ENCODE measurements at places on chromosomes 7 and 10. TPM values are rescaled to one million over a fixed set of nuclear protein-coding genes. Genes with fewer than 3 reads are reported as not detected.

The SLC26A3 gene
- total RNA-seq, result not detected

The STMP1 gene
- 6.1 TPM for total RNA-seq

The AKR1B15 gene
- not detected for total RNA-seq

The TMEM213 gene
- total RNA-seq, result not detected

The ZMYND11 gene
- total RNA-seq, result 72.2 TPM

The CPN1 gene
- total RNA-seq, result not detected

The CALML5 gene
- total RNA-seq, result not detected

The STOX1 gene
- total RNA-seq, result 0.18 TPM

The LRRC61 gene
- not detected for total RNA-seq

The EPC1 gene
- total RNA-seq, result 21.9 TPM

The KCNIP2 gene
- total RNA-seq, result not detected

The RNF32 gene
- total RNA-seq, result 0.56 TPM

The PRSS2 gene
- not detected for total RNA-seq

The UPK3B gene
- not detected for total RNA-seq

The NUTM2B gene
- total RNA-seq, result under 0.01 TPM

The IL2RA gene
- not detected for total RNA-seq

The POM121C gene
- total RNA-seq, result 7.8 TPM

The HOXA6 gene
- 1.4 TPM for total RNA-seq

The RRP12 gene
- total RNA-seq, result 21.5 TPM

The WDR91 gene
- total RNA-seq, result 5.2 TPM

The TSPAN15 gene
- total RNA-seq, result not detected

The GPER1 gene
- 2.0 TPM for total RNA-seq

The SPDYE11 gene
- not detected for total RNA-seq

The SYT15B gene
- 0.56 TPM for total RNA-seq

The WNT8B gene
- total RNA-seq, result not detected

The IFIT1B gene
- total RNA-seq, result not detected

The PAPSS2 gene
- total RNA-seq, result 58.6 TPM

The EIF3A gene
- 156 TPM for total RNA-seq

The CDHR3 gene
- total RNA-seq, result 1.7 TPM

The ZNF804B gene
- not detected for total RNA-seq

The OPN4 gene
- total RNA-seq, result not detected

The ZNF25 gene
- total RNA-seq, result 9.5 TPM

The FAM25A gene
- total RNA-seq, result not detected

The DLX5 gene
- not detected for total RNA-seq

The MYO3A gene
- not detected for total RNA-seq

The SERPINE1 gene
- total RNA-seq, result 1,441 TPM

The CALHM2 gene
- total RNA-seq, result 2.2 TPM

The LOXL4 gene
- total RNA-seq, result 20.8 TPM

The ACSM6 gene
- total RNA-seq, result not detected

The MCM10 gene
- 11.8 TPM for total RNA-seq

The ZNF488 gene
- under 0.01 TPM for total RNA-seq

The MBL2 gene
- total RNA-seq, result not detected

The DGKI gene
- 15.8 TPM for total RNA-seq

The ASIC3 gene
- not detected for total RNA-seq

The SPDYE9 gene
- not detected for total RNA-seq

The NCF1 gene
- not detected for total RNA-seq

The CYP3A7 gene
- not detected for total RNA-seq

The TMEM184A gene
- 0.28 TPM for total RNA-seq
